ENCODE measurements at places on chromosomes 2 and 18.

DNA sequence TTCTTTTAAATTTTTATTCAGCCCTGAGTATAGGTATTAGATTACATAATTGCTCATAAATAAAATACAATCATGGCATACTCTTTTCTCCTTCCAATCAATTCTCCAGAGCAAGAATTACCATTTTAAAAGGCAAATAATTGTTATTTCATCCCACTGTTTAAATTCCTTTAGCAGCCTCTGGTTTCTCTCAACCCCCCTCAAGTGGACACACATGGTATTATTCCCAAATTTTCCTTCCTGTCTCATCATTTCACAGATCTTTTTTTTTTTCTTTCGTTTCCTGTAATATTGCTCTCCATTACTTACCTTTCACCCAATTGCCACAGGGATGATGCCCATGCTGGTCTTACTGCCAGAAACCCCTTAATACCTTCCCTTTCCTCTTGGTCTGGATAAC lies 385.2 kb downstream of the RIT2 start:
- DNase-seq: no peak

DNA sequence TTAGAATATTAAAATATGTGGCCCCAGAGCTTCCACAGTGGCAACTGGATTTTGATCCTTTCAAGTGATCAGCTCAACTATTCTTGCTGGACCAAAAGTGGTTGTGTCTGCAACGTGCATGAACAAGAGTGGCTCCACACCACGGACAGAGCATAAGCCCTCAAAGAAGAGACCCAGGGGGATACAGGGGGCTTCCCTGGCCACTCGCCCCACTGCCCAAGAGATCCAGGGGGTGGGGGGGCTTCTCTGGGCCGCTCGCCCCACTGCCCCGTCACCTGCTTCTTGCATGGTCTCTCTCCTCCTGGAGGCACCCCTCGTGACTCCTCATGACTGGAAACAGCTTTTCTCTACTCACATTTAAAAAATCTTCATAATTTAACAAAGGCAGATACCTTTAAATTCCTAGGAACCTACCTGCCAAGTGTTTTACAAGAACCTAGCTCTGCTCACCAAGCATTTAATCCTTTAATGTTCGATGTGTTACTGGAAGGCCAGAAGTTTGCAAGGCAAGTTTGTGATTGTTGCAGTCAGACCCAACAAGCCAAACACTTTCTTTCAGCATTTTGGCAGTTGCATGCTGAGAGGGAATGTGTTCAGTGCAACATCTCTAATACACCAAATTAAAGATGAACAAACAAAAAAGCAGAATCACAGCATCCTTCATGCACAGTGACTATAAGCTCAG lies 174.3 kb downstream of the BCL2 start:
- no peak for DNase-seq

DNA sequence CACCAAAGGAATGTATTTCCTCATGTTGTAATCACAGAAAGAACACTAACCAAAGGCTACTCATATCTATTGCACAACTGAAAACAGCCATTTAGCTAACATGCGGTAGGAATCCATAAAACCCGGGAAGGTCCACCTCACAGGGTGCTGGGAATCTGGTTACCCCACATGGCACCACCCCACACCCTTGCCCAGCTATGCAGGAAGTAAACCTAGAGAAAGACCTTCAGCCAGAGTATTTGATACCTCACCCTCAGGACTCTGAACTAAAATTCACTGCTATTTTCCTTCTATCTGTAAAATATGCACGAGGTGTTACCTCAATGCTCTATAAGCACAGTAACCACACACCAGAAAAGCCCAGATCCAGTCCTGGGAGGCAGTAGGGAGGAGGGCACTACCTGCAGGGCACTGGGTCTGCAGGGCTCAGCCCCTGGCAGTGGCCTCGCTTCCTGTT lies 45.8 kb downstream of the PTPN2 start:
- DNase-seq: peak; percentile 49

- DNase-seq: no peak
Observed at GRCh38 chr2:156319811-156320485, 12.6 kb downstream of the NR4A2 start.

DNA sequence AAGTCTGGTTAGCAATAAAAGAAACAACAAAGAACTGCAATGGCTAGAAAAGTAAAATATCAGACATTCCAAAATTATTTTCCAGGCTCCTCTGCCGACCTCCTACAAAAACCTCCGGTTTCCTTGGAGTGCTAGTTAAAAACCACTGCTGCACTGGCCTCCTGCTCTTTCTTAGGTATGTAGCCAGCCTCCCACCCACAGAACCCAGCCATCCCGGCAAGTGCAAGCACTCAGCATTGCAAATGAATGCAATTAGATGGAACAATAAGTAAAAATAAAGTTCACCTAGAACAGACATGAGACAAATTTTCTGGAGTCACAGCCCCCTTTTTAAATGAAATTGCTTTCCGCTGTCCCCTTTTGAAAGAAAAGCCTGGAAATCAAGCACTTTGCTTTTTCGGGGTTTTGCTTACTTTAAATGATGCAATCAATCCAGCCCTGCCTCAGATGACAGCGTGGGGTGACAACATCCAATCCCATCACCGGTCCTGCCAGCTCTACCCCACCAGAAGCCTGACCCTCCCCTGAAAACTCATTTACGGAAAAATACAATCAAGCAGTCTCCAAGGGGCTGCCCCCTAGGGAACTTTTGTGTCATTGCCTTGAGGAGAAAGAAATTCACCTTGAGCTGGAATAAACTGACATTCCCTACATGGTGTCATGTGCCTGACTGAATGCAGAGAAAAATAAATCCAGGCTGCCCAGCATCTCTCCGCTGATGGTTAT lies 199.8 kb downstream of the EPHA4 start:
- peak; percentile 6 for DNase-seq
